ENCODE measurements at places on chromosomes 16 and 17. TPM values are rescaled to one million over a fixed set of nuclear protein-coding genes. Genes with fewer than 3 reads are reported as not detected.

DNA sequence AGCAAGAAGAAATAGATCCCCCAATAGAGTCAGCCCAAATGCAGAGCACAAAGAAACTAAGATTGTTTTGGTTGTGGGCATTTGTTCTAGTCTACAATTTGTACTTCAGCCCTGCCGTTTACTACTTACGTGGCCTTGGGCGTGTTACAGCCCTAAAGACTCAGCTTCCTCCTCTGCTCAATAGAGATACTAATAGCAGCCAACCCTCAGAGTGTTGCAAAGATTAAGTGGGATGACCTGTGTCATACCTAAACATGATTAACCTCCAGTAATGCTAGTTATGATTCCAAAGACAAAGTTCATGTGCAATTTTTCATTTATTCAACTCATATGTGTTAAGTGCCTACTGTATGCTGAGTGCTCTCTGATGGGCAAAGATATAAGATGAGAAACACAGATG lies 43.1 kb downstream of the MAF start:
- no peak for DNase-seq

GRCh38 chr16:31186176-31186575 lies 6.2 kb downstream of the FUS start:
- DNase-seq = no peak

The KRTAP1-5 gene
- total RNA-seq = not detected

The VMO1 gene
- total RNA-seq = 0.37 TPM
